GM20000 (cell line): ENCODE measurements at places on chromosomes 4 and X.

- DNase-seq: no peak
Measured at GRCh38 chrX:65873385-65873784, 166.5 kb downstream of the VSIG4 start.

DNA sequence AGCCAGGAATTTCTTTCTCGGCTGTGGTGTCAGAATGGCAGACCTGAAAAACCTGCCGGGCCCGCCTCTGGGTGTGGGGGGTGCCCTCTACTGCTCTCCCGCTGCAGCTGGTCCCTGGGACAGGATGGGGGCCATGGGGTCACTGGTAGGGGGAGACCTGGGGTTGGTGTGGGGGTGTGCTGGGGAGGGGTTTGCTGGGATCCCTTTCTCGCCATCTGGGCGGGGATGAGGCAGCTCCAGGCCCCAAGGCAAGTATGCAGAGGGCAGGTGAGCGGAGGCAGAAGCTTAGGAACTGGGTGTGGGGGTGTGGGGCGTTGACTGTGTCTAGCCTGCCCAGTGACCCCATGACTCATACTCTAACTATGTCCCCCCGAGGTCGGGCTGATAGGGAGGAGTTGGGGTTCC lies 884 bp downstream of the CCDC120 start:
- no peak for DNase-seq

DNA sequence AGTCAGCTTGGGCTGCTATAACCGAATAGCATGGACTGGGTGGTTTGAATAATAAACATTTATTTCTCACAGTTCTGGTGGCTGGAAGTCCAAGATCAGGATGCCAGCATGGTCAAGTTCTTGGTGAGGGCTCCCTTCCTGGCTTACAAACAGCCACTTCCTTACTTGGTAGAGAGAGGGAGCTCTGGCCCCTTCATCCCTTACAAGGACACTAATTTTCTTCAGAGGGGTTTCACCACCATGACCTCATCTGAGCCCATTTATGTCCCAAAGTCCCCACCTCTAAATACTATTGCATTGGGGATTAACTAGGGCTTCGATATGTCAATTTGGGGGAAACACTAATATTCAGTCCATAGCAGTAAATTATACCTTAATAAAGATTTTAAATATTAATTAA lies 61.8 kb downstream of the CLNK start:
- DNase-seq: peak; percentile 44

DNA sequence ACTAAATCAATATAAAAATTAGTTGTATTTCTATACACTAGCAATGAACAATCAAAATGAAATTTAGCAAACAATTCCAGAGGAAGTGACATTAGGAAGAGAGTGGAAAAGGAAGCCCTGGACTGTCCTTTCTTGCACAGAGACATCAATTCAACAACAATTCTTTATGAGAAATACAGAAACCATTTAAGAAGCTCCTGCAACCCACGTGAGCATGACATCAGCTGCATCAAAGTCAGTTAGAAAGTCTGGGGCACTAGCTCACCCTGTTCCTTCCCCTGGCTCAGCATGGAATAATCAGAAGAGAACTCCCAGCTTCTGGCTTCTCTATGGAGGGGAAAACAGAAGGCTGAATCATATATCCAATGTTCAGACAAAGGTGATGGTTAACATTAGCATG lies 48.6 kb upstream of the STARD8 start:
- no peak for DNase-seq

DNA sequence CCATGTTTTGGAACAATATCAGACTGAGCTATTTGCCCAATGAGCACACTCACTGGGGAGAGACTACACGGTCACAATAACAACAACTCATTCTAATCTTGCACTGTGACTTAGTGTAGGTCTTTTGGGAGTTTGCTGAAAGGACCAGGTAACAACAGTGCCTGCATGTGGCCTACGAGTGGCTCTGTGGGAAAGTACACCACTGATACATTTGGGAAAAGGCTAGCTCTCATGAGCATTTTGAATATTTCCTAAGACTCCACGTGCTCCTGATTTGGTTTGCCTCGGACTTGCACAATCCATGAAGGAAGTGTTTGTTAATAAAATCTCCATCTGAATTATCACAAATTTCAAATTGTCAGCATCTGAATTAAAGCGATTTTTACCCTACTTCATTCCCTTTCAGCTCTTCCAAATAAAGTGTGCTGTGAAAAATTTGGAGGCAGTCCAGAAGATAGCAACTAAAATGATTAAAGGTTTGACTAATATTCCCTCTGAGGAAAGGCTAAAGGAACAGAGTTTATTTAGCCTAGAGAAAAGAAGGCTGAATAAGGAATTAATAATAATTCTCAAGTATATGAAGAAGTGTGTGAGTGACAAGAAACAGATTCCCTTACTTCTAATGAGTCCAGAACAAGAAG lies 406.4 kb downstream of the PPARGC1A start:
- DNase-seq: no peak

- DNase-seq: no peak
Measured at GRCh38 chr4:13331827-13332226, 152.3 kb downstream of the RAB28 start.

DNA sequence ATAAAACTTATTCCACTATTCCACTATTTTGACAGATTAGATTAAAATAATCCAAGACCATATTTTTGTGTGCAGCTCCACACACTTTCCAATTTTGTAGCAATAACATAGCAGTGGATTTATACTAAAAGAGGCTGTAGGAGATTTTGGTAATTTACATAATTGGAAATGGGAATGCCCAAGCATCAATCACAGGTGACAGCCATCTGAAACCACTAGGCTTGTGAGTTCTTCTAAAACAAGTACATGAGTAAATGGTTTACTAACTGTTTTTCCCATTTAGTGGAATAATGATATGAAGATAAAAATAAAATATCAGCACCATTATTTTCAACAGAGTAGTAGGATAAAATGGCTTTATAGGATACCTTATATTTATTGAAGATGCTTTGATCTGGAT lies 4.4 kb downstream of the ANK2 start:
- no peak for DNase-seq

DNA sequence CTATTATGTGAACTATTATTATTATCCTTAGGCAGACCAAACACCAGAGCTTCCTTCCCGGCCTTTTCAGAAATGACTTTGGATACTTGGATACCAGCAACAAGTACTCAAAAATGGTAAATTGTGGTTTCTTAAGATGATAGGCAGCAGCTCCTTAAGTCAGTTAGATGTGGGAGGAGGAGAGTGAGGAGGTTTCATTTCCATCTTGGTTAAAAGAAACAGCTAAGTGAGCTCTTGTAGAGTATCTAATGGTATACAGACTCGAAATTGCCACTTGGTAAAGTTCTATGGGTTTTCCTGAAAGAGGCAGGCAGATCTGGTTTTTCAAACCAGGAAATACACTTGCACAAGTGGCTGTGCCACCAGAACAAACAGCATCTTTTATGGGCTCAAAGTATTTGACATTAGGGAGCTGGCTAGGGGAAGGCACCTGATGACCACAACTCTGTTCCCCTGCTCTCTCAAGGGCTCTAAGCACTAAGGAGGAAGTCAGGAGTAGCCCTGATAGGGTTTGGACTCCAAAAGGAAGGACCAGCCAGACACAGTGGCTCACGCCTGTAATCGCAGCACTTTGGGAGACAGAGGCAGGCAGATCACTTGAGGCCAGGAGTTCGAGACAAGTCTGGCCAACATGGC lies 130.9 kb downstream of the TMEM164 start:
- DNase-seq: peak; percentile 5

GRCh38 chr4:17068392-17068791 lies 169.9 kb upstream of the LDB2 start:
- no peak for DNase-seq

DNA sequence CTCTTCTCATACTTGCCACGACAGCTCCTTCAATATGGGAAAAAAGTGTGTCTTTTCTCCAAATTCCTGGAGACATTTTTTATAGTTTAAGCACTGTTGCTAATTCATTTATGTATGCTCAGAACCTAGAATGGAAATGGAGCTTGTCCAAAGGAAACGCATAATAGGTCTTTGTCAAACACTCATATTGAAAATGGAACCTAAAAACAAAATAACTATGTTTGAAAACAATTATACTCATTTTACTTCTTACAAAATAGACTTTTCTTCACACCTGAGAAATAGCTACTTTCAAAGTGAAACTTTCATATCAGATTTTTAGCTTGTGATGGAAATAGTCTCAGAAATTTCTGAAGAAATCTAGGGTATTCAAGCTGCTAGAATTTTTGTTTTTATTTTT lies 529.7 kb upstream of the BOD1L1 start:
- DNase-seq: no peak

DNA sequence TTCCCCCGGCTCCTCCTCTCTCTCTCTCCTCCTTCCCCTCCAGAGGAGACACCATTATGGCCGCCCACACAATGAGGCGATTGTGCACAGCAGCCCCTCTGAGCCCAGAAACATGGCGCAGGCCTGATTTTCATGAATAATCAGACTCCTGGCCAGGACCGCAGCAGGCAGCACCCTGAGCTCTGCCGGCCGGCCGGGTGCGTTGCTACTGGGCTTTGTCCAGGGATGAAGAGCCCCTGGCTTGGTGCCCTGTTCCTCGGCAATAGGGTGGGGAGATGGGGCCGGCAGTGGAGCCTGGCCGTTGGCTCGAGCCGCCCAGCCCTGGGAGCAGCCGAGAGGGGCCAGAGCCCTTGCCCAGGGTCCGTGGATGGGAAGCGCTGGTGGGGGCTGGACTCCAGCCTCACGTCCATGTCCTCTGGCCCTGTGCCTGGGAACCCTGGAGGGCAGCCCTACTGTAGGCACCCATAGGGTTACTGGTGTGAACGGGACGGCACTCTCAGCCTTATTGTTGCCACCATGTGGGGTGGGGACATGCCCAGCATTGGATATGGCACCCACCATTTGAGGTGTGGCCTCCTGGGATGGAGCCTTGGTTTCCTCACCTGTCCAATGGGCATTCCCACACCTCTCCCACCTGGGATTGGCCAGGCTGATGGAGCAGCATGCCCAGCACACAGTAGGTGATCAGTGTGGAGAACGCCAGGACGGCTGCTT lies 103.0 kb downstream of the SORCS2 start:
- DNase-seq: no peak

- DNase-seq: no peak
Measured at GRCh38 chrX:75067931-75068330, 88.2 kb downstream of the ABCB7 start.

- DNase-seq: no peak
Measured at GRCh38 chr4:18571301-18571761, 549.8 kb upstream of the LCORL start.

DNA sequence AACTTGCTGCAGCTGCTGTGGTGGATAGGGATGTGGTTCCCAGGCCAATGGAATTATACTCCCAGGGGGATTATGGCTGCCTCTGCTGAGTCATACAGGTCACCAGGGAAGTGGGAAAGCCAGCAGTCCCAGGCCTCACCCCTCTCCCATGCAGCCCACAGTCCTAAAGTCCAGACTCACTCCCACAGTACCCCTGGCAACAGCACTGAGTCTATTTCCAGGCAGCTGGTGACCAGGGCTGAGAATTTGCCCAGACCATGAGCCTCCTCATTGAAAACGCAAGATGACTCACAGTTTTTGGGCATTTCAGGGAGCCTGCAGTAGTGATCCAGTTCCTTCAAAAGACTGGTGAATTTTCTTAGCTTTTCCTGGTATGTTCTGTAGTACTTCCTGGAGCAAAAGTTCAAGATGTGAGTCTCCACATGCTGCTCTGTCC lies 137.6 kb downstream of the NPNT start:
- no peak for DNase-seq

- DNase-seq: no peak
Measured at GRCh38 chr4:157225096-157225495, 4.6 kb downstream of the GRIA2 start.

- peak; percentile 32 for DNase-seq
Measured at GRCh38 chr4:42398171-42398870, 1.0 kb downstream of the SHISA3 start.

DNA sequence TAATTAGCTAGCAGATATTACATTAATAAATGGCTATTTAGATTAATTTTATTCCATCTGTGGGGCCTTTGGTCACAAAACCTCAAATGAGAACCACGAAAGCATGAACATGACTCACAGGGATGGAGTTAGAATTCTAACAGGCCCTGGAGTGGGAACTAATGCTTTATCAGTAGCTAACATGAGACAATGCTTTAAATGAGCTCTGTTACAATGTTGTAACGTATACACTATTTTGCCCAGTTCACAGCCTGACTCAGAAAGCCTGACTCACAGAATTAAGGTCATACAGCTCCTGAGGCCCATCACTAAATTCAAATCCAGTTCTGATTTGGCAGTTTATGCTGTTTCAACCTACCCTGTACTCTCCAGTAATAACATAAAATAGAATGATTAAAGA lies 23.2 kb downstream of the VEGFC start:
- DNase-seq: no peak

DNA sequence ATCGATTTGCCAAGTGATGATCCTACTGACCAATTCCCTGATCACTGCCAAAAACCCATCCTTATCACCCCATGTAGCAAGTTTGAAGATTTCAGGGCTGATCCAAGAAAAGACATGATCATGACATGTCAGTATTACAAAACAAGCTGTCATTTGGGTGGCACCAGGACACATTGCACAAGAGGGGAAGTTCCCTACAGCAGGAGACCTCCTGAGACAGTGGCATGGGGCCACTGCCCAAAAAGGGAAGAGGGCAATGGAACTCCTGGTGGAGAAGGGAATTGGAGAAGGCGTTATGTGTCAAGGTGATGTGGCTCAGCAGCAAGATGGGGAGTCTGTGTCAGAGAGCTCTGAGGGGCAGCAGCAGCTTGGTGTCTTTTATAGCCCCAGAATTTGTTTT lies 43.4 kb downstream of the ZNF182 start:
- DNase-seq: no peak

DNA sequence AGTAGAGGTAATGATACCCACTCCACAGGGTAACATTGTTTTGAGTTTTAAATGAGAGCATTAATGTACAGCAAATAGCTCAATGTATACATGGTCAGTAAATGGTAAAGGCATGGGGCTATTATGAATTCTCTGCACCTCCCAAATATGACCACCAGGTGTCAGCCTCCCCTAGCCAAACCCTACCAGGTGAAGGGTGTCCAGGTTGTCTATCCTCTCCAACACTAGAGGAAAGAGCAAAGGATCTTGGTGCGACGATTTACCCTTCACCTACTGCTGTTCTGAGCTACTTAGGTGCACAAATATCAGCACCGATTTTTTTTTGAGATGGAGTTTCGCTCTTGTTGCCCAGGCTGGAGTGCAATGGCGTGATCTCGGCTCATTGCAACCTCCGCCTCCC lies 26.5 kb upstream of the XIAP start:
- peak; percentile 48 for DNase-seq

GRCh38 chrX:38970845-38971244 lies 169.6 kb downstream of the MID1IP1 start:
- DNase-seq: no peak
